ENCODE measurements at places on chromosomes 7 and 10.

DNA sequence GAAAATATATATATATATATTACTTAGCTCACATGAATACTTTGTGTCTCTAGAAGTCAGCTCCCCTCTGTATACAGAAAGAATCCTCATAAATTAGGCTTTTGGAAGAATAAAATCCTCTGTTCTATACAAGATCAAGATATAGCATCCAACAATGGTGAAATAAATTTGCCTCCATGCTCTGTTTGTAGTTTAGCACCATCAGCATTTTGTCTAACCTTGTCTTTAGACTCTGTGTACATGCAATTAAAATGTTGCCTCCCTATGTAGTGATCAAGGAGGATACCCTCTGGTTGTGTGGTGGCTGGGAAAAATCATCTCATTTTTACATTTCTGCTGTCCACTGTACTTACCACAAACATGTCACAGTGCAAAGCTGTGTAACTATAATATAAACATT is 189.7 kb downstream of the C7orf25 start:
- no peak for DNase-seq

DNA sequence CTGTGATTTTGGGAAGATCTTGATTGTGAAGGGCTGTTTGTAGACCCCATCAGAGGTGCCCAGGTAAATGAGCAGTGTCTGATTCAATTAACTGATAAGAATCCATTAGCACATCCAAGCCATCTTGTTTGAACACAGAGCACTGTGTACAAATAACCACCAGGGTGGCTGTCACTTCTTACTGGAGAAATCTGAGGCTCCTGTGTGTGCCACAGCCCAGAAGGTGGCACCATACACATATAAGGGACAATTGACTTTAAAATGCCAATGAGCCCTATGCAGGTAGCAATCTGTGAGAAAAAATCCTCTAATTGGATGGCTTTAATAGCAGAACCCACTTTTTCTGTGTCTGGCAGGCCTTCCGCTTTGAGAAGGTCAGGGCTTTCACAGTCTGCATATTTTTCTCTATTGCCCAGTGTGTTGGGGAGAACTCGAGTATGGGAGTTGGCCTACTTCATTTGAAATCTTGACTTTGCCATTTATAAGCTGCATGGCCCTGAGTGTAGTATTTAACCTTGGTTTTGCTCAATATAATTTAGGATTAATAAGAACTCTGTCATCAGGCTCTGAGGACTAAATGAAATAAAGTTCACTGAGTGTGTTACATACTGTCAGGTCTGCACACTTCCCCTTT is 517.4 kb downstream of the CCSER2 start:
- DNase-seq: no peak

DNA sequence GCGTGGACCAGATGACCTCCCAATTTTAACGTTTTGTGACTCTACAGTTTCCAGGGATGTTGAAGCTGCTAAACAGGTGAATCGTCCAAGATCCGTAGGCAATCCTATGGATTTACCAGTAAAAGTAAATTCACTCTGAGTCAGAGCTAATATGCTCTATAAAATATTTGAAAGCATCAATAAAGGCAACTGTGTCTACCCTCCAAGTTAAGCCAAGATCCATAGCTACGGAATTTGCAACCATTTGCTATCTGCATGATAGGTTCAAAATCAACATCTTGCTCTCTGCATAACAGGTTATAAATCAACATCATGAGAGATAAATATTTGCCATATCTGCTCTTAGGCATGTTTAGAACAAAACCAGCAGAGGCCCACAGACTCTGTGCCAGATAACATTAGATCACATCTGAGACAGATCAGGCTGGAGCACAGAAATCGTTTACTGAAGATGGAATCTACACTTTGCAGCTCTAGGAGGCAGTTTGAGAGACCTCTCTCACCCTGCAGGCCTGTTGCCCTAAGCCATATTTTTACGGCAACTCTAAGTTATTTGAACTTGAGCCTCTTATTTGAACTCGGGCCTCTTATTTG is 80.7 kb upstream of the PDCD4 start:
- no peak for DNase-seq

GRCh38 chr10:103812432-103812831 is 42.9 kb downstream of the SH3PXD2A start:
- DNase-seq: no peak

- no peak for DNase-seq
These were observed 49.6 kb downstream of the TES start for GRCh38 chr7:116259871-116260440.

- DNase-seq: no peak
These were observed 2.5 kb downstream of the TCF7L2 start for GRCh38 chr10:112952282-112953173.

- DNase-seq: no peak
These were observed 315.7 kb upstream of the DGKB start for GRCh38 chr7:15218261-15218660.

Measured in GM13977 (cell line).